ENCODE measurements at places on chromosomes 2 and 18.

GRCh38 chr18:48022531-48023329 is 92.3 kb upstream of the SMAD2 start:
- peak; percentile 47 for DNase-seq

DNA sequence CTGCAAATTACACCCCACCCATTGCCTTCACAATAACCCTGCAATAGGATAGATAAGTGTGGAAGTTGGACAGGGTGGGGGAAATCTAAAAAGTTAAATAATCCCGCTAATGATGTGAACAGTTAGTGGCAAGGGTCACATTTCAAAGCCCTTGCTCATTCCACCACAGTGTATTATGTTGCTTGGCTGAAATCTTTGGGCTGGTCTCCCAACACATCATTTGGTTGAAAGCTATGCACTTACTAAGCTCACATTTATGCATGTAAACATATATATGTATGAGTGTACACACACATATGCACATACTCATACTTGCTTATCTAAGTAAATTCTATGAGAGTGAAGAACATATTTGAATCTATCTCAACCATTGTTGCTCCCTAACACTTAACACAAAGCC is 197.8 kb downstream of the RDH14 start:
- DNase-seq, result no peak

DNA sequence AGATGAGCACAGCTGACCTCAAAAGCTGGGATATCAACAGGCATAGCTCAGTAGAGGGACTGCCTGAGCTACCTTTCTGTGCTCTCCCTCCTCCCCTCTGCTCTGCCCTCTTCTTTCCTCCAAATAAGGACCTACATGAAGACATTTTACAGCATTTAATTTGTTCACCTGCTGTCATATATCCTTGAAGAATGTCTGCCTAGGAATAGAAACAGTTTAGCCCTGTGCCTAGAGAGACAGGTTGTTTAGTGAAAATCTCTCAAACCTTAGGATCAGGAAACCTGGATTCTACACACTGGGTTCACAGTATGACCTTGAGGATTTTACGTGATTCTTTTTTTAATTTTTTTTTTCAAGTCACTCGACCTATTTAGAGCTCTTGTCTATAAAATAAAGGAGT is 213.0 kb upstream of the SETBP1 start:
- no peak for DNase-seq

DNA sequence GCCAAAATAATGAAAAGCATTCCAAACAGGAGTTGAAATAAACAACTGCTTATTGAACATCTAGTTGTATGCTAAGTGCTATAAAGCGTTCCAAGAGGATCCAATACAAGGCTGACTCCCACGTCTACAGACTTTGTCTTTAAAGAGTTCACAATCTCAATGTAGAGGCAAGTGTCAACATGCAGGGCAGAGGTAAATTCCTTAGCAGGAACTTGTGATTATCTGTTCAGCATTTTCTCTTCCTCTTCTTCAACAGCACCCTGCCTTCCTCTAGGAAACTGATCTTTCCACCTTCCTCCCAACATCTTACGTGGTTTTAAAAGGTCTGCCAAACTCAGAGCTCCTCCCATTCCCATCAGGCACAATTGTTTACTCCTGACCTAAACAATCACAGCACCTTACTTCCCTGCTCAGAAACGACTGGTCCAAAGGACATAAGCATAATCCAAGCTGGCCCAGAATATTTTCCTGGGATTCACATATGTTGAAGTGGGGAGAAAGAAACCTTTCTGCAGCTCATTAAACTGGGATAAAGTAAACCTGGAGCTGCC is 83.9 kb downstream of the ITSN2 start:
- no peak for DNase-seq

GRCh38 chr2:84832772-84833461 is 48.0 kb downstream of the TRABD2A start:
- DNase-seq, result no peak

DNA sequence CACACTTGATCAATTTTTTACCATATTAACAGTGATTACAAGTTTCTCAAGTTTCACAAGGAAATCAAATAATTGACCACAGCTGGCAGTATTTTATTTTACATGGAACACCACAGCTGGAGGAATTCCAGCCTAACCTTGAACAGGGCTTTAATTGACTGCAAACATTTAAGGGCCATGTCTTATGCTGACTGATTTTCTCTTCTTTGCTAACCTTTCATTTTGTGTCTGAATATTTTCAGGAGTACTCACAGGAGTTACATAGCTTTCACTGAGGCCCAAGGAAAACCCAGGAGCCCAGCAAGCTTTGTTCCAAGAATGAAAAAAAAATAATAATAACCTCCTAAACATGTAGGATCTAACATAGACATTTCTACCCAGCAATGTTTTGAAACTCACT is 49.6 kb downstream of the FRZB start:
- no peak for DNase-seq

DNA sequence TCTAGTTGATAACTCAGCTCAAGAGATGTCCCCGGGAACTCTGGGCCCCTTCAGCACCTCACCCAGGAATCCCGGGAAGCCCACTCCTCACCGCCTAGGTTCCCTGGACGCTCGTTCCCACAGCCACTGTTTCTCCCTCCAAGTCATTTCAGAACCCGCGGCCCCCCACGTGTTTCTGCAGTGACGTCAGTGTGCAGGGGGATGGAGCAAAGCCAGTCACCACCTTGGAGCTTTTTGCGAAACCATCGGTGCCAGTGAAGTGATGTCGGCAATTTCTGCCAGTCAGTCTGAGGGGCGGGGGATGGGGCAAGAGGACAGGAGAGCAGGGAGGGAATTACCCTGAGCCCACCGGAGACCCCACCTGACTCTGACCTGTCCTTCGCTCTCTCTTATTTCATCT is 119.2 kb downstream of the SNTG2 start:
- no peak for DNase-seq

- DNase-seq, result no peak
These were observed 161.3 kb downstream of the RTP5 start for GRCh38 chr2:242030858-242031257.

DNA sequence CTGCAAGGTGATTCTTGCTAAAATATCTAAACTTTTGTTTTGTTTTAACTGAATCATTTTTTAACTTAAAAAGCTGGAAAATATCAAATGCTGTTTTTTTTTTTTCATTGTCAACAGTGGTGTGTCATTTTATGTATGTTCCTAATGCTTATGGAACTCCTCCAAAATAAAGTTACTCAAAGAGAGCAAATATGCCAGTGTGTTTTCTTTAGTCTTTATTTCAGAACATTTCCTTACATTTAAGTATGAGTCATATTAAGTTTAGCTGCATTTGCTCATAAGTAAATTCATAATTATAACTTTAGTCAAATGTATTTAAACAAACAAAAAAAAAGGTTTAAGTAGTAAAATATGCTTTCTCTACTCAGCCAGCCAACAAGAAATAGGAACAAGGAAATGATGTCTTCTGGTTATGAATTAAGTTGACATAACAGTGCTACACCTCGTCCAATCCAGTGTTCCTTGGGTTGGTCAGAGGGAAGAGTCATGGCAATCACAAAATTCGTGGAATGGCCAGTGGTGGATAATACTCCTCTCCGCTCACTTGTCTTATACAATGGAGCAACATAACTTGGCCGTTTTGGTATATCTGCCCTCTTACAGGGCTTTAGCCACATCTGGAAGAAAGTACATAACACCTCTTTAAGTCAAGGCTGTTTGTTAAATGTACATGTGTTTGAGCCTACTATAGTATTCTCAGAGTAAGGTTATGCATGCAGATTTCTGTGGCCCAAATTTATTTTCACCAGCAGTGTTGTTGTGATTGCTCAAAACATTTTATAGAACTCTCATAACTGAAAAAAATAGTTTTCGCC is 80.7 kb downstream of the SLC39A10 start:
- DNase-seq, result no peak

- no peak for DNase-seq
These were observed 121.8 kb downstream of the DSC3 start for GRCh38 chr18:30920757-30921156.

GRCh38 chr18:70386582-70386981 is 97.7 kb downstream of the SOCS6 start:
- no peak for DNase-seq

DNA sequence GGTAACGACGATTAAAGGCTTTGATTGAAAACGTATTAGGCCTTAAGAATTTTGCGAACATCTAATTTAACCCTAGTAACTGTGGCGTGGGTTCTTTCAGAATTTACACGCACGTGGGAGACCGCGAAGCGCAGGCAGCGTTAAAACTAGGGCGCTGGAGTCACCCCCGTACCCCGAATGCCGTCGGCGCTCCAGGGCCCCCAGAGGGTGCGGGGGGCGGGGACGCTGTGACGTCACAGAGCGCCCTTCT is 673 bp upstream of the SMCHD1 start:
- DNase-seq, result no peak

- no peak for DNase-seq
These were observed 43.5 kb downstream of the SLC14A2 start for GRCh38 chr18:45658756-45659155.

- peak; percentile 89 for DNase-seq
These were observed 79.0 kb downstream of the CIB4 start for GRCh38 chr2:26561918-26562810.
